CD4-positive, alpha-beta T cell treated with Interleukin-4 for 4 hours (primary cell): ENCODE measurements at places on chromosomes 6 and 20.

- no peak for DNase-seq
Observed at GRCh38 chr6:163449076-163449475, 34.6 kb downstream of the QKI start.

- no peak for DNase-seq
Observed at GRCh38 chr6:169964486-169965180, 213.2 kb downstream of the ERMARD start.

GRCh38 chr20:40673442-40673841 lies 15.6 kb downstream of the MAFB start:
- no peak for DNase-seq

DNA sequence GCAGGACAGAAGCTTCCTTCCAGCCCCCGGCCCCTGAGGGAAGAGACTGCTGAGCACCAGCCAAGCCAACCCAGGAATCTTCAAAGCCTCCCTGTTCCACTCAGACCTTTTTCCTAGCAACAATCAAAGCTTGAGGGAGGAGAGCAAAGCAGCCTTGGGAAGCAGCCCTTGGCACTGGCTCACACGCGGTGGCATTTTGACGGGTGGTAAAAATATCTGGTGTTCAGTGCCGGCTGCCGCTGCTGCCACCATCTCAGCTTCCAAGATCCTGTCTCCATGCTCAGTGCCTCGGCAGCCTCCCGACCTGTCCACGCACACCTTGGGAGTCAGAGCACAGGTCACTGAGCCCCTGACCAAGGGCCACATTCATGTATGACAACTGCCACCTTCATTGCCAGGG lies 170.1 kb downstream of the LRFN2 start:
- no peak for DNase-seq

DNA sequence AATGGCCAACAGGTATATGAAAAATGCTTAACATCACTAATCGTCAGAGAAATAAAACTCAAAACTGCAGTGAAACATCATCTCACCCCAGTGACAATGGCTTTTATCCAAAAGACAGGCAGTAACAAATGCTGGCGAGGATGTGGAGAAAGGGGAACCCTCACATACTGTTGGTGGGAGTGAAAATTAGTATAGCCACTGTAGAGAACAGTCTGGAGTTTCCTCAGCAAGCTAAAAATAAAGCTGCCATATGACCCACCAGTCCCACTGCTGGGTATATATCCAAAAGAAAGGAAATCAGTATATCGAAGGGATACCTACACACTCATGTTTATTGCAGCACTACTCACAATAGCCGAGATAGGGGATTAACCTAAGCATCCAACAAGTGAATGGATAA lies 23.4 kb upstream of the INSM1 start:
- DNase-seq, result no peak
